Frontal cortex (tissue), 4 donors: ENCODE measurements at places on chromosomes 12 and 14. TPM values are rescaled to one million over a fixed set of nuclear protein-coding genes. Genes with fewer than 3 reads are reported as not detected.

SDR9C7 gene
- 0.41 TPM for total RNA-seq

DAO gene
- not detected for total RNA-seq

GRCh38 chr12:94010307-94010706 lies 138.1 kb upstream of the PLXNC1 start:
- DNase-seq: no peak

GRCh38 chr14:77579780-77580179 lies 36.7 kb downstream of the SPTLC2 start:
- DNase-seq: no peak

DNA sequence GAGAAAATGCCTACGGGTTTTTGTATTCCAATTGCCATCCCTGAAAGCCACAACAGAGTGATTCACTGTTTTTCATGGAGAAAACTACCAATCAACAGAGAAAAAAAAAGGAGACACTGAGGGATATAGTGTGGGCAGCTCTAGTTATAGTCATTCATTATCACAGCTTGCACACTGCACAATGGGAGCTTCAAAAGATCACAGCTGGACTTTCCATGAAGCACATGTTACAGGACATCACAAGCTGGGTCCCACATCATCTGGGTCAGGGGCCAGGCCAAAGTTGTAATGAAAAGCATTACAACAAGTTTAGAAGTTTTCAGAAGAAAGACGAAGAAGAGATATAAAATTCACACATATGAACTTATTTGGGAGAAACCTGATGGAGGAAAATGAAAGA lies 41.5 kb downstream of the RERG start:
- DNase-seq: no peak

KIAA0586 gene
- total RNA-seq: 26.9 TPM

- DNase-seq: no peak
Measured at GRCh38 chr12:42859612-42860011, 270.1 kb upstream of the PRICKLE1 start.
